ENCODE measurements at places on chromosomes 5 and 9. TPM values are rescaled to one million over a fixed set of nuclear protein-coding genes. Genes with fewer than 3 reads are reported as not detected.

STXBP1 gene
- 14.5 TPM for total RNA-seq

SPINK13 gene
- total RNA-seq = not detected

UBE2R2 gene
- 28.8 TPM for total RNA-seq

HMMR gene
- total RNA-seq = 40.6 TPM

TTC23L gene
- total RNA-seq = 0.24 TPM

TAF11L2 gene
- total RNA-seq = not detected

DMRT2 gene
- not detected for total RNA-seq

ADRA1B gene
- total RNA-seq = not detected

DOCK2 gene
- 155 TPM for total RNA-seq

EXOSC2 gene
- 88.4 TPM for total RNA-seq

GGTA1 gene
- not detected for total RNA-seq

HSD17B3 gene
- 0.35 TPM for total RNA-seq

RAPGEF6 gene
- 29.2 TPM for total RNA-seq

SMAD5 gene
- 21.9 TPM for total RNA-seq

NUTM2F gene
- total RNA-seq = not detected

CDH6 gene
- not detected for total RNA-seq

SPATA31C1 gene
- not detected for total RNA-seq

NME5 gene
- total RNA-seq = not detected

CDKN2B gene
- total RNA-seq = 0.09 TPM

GNA14 gene
- total RNA-seq = not detected

TLR4 gene
- total RNA-seq = 0.48 TPM

PSAT1 gene
- total RNA-seq = 89.0 TPM

PRDM9 gene
- total RNA-seq = not detected

RACK1 gene
- 2,341 TPM for total RNA-seq

ALDOB gene
- not detected for total RNA-seq

BTNL8 gene
- total RNA-seq = 0.13 TPM

CFAP157 gene
- not detected for total RNA-seq

ADGRD2 gene
- total RNA-seq = not detected

UGT3A1 gene
- total RNA-seq = not detected

SLC6A19 gene
- total RNA-seq = not detected

WDR31 gene
- 1.9 TPM for total RNA-seq

ITK gene
- 162 TPM for total RNA-seq

ZMAT2 gene
- total RNA-seq = 71.2 TPM

RANBP3L gene
- not detected for total RNA-seq

C5orf52 gene
- not detected for total RNA-seq

ZNF658 gene
- total RNA-seq = 3.1 TPM

IFNA5 gene
- not detected for total RNA-seq

LECT2 gene
- total RNA-seq = not detected

DDX4 gene
- total RNA-seq = not detected

ADAMTS16 gene
- not detected for total RNA-seq

CBY3 gene
- 0.57 TPM for total RNA-seq

PCDHA3 gene
- total RNA-seq = not detected

FOXD4L3 gene
- total RNA-seq = not detected

PCDHGB5 gene
- total RNA-seq = 0.22 TPM

GBGT1 gene
- total RNA-seq = 1.8 TPM

AP3B1 gene
- 40.3 TPM for total RNA-seq

PPIC gene
- total RNA-seq = not detected

IFNE gene
- not detected for total RNA-seq

PRR16 gene
- not detected for total RNA-seq

N4BP3 gene
- 5.2 TPM for total RNA-seq
